ENCODE measurements at places on chromosomes 2 and 18.

- no peak for DNase-seq
Measured at GRCh38 chr2:206611191-206611590, 31.1 kb upstream of the FAM237A start.

DNA sequence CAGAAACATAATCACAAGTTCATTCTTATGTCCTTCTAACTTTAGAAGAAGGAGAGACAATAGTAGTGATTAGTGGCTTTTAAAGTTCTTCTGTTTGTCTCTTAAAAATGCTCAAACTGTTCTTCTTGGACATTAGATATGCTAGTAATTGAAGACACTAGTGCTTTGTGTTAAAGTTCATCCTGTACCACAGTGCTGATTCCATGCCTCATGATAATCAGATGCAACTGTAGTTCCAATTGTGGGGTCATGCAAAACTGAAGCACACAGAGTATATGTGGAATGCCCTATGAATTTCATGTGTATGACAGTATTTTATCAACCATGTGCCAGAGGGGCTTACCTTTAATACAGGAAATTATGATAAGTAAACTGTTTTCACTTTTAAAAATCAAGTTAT is 11.4 kb upstream of the KCNJ13 start:
- DNase-seq, result no peak

DNA sequence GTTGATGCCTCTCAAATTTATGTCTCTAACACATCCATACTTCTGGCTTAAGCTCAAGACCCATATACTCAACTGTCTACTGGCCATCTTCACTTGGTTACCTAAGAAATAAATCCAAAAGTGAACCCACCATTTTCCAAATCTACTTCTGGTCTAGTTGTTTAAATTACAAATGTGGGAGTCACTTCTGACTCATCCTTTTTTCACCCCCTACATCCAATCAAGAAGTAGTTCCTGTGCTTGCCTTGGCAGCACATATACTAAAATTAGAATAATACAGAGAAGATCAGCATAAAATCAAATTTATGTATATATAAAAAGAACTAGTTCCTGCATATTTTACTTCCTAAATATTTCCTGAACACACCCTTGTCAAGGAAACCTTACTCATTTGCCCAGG is 53.6 kb downstream of the STRN start:
- DNase-seq, result no peak

GRCh38 chr2:177397481-177398289 is 5.1 kb downstream of the AGPS start:
- DNase-seq, result no peak

- no peak for DNase-seq
Measured at GRCh38 chr2:218834685-218835084, 3.1 kb upstream of the PRKAG3 start.

All from nucleus accumbens (tissue), 56 donors.